B cell (primary cell): ENCODE measurements at places on chromosomes 6 and 20. TPM values are rescaled to one million over a fixed set of nuclear protein-coding genes. Genes with fewer than 3 reads are reported as not detected.

The HLA-DMB gene
- polyA plus RNA-seq = 655 and 656 TPM in 2 replicates

The MYLK4 gene
- 0.51 and 0.85 TPM in 2 replicates for polyA plus RNA-seq

The NHLRC1 gene
- polyA plus RNA-seq = 0.31 and 0.45 TPM in 2 replicates

The PBOV1 gene
- polyA plus RNA-seq = not detected in 2 replicates

The RHAG gene
- not detected in 2 replicates for polyA plus RNA-seq

The PLEKHG1 gene
- polyA plus RNA-seq = 66.2 and 119 TPM in 2 replicates

The IL17A gene
- polyA plus RNA-seq = not detected in 2 replicates

The TGM3 gene
- polyA plus RNA-seq = not detected in 2 replicates

The TULP1 gene
- not detected in 2 replicates for polyA plus RNA-seq

The TNFRSF6B gene
- 6.7 and 7.8 TPM in 2 replicates for polyA plus RNA-seq

The HLA-DQA1 gene
- polyA plus RNA-seq = 260 and 486 TPM in 2 replicates

The PRR18 gene
- polyA plus RNA-seq = 0.03 TPM in 1 of 2 replicates, not detected in the other

The SLC2A10 gene
- not detected in 2 replicates for polyA plus RNA-seq

The BANF2 gene
- polyA plus RNA-seq = not detected in 2 replicates

The NOX3 gene
- polyA plus RNA-seq = not detected in 2 replicates

The RIPOR3 gene
- polyA plus RNA-seq = 0.09 TPM in 1 of 2 replicates, not detected in the other

The LINC00237 gene
- 0.07 TPM in 1 of 2 replicates, not detected in the other for polyA plus RNA-seq

The SLC16A10 gene
- 0.06 and 0.85 TPM in 2 replicates for polyA plus RNA-seq

The DEFB118 gene
- not detected in 2 replicates for polyA plus RNA-seq

The TAAR2 gene
- not detected in 2 replicates for polyA plus RNA-seq

The NKX2-4 gene
- not detected in 2 replicates for polyA plus RNA-seq

The DLK2 gene
- polyA plus RNA-seq = 0.20 and 0.34 TPM in 2 replicates

The HLA-DPA1 gene
- 559 and 2,256 TPM in 2 replicates for polyA plus RNA-seq

The BAG2 gene
- polyA plus RNA-seq = 1.5 and 2.2 TPM in 2 replicates

The C6orf52 gene
- polyA plus RNA-seq = 0.51 and 0.87 TPM in 2 replicates

The CDKAL1 gene
- polyA plus RNA-seq = 6.1 and 8.3 TPM in 2 replicates

The MYBL2 gene
- 2.7 and 5.2 TPM in 2 replicates for polyA plus RNA-seq

The WFDC13 gene
- not detected in 2 replicates for polyA plus RNA-seq

The EYS gene
- not detected in 2 replicates for polyA plus RNA-seq

The LAMA2 gene
- polyA plus RNA-seq = 0.16 and 0.25 TPM in 2 replicates

The HUS1B gene
- 4.0 and 4.4 TPM in 2 replicates for polyA plus RNA-seq

The ADGRF5 gene
- polyA plus RNA-seq = not detected in 2 replicates

The XKR7 gene
- 0.09 and 0.12 TPM in 2 replicates for polyA plus RNA-seq
